ENCODE measurements at places on chromosomes 2 and 18. TPM values are rescaled to one million over a fixed set of nuclear protein-coding genes. Genes with fewer than 3 reads are reported as not detected.

DNAH7 gene
- 0.37 TPM for total RNA-seq

HTR2B gene
- total RNA-seq: not detected

DNA sequence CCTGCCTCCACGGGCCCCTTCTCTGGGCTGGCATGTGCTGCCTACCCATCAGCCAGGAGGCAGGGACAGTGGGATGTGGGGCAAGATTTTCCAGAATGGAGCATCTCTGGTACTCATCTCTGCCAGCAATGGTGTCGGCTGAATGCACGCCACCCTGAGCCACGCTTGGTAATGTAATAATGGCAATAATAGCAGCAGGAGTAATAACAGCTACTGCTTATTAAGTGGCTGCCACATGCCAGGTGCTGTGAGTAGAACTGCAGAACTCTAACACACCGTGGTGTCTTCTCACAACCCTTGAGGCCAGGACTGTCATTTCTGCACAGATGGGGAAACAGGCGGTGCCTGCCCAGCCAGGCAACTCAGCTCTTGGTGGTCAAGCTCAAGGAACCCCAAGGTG, 113.6 kb downstream of the CELF4 start:
- DNase-seq: no peak

DNA sequence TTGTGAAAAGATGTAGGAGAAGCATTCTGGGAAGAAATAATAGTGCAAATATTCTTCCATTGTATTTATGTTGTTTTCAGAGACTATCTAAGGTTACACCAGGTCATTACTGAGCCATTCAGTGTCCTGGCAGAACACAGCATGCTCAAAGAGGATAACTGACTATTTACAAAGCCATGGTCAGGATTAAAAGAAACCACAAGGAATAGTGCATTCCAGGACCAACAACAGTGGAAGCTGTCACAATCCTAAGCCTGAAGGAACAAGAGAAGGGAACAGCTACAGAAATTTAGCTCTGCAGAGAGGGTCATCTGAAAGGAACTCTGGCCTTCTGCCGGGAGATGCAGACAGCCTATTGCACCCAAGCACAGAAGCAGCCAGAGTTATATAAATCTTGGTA, 116.7 kb downstream of the DSC3 start:
- DNase-seq: no peak

- DNase-seq: no peak
These were observed 68.8 kb upstream of the TMEM247 start for GRCh38 chr2:46410273-46411244.

GRCh38 chr2:172307800-172308199, 119.6 kb upstream of the ITGA6 start:
- no peak for DNase-seq

DNA sequence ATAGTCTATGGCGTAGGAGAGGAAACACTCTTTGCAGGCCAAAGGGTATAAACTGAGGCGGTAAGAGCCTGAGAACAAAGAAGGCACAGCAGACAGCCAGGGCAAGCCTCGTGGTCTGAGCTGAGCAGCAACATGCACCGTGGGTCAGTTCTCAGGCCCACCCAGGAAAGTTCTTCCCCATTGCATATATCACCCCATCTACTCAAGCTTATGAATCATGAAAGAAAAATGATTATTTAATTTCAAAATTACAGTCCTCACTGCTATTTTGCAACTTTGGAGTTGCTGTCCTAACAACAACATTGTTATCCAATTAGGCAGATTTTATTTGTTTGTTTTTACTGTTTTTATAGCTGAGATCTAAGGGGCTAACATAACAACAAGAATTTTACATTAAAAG, 54.7 kb upstream of the RIOK3 start:
- no peak for DNase-seq

DNA sequence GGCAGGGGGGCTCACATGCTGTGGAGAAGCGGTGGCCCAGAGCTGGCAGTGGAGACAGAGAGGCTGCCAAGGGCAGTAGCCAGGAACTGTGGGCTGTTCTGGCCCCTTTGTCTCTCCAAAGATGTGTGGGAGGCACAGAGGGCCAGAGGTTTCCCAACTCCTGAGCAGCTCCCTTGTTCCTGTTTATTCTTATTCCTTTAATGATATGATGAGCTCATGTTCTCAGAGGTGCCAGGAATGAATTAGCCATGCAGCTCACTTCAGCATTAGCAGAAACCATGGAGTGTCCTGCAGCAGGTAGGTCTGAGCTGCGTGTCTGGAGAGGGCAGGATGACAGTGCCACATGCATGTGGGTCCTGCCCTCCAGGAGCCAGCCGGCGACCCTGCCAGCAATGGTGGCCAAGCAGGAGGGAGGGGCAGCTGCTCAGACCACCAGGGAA, 77.9 kb upstream of the FZD7 start:
- DNase-seq: no peak

- no peak for DNase-seq
These were observed 108.3 kb downstream of the PIEZO2 start for GRCh38 chr18:11040823-11041656.

GRCh38 chr2:175837046-175837445, 165.0 kb downstream of the LNPK start:
- no peak for DNase-seq

DNA sequence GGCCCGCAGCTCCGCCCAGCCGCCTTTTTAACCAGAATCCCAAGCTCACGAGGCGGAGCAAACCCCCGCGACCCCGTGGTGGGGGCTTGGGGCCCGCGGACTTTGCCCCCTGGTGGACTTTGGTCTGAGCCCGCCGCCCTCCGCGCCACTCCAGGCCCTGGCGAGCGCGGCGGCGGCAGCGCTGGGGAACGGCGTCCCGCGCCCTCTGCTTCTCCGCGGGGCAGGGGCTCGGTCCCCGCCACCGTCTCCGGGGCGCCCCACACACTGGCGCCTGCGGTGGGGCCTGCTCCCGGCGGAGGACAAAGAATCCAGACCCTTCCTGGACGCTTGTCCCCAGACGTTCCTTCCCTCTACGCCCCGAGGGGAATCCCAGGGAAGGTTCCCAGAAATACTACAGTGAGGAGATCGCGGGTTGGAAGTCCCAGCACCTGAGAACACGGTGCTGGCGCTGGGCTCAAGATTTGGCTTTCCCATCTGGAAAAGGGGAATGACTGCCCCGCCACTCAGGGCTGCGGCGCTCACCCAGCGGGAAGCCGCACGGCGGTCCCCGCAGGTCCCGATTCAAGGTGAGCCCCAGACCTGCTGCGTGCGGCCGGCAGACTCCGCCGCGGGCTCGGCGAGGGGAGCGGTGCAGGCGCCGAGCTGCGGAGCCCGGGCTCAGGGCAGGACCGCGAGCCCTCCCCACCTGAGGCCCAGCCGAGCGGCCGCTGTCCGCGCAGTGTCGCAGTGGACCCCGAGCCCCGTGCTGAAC, at the start of gene HAAO:
HAAO (minus strand) TSS at position 1 of the 751 bp plus-strand sequence. CDS start 47 bp downstream, outside the sequence.
- no peak for DNase-seq

Measured in T-helper 17 cell (primary cell).